Esophagus squamous epithelium (tissue), 5 donors: ENCODE measurements at places on chromosomes 11 and 22.

DNA sequence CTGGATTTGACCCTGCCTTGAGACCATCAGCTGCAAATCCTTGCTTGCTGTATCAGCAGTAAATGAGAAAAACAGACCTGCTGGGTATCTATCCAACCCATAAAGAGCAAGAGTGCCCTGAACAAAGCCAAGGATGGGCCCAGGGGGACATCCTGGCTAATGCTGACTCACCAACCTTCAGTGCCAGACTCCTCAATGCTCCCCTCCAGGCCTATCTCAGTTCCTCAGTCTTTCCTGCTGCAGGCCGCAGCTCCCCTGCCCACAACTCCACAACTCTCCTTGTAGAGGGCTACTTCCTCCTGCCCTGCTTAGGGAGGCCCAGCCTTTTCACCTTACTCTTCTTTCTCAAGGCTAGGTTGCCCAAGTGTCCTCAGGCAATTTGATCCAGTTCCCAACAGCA is 2.6 kb downstream of the LAMTOR1 start:
- no peak for DNase-seq

DNA sequence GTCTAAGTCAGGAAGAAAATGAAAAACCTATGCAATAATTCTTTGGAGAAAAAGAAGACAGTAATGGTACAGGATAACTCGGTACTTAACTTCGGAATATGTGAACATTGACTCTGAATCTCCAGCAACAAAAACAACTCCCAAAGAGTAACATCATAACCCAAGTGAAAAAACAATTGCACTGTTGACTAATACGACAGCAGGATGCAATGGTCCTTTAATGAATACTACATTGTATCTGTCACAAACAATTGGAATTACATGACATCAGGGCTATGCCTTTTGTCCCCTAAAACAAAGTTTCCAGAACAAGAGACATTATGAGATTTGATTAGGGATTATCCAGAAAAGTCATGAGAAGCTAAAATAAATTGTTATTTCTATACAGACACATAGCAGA is 1065.9 kb downstream of the LRRC4C start:
- DNase-seq = no peak

- DNase-seq = no peak
Measured at GRCh38 chr11:43547889-43548381, 132.6 kb upstream of the HSD17B12 start.

- DNase-seq = no peak
Measured at GRCh38 chr11:97702951-97703350, 1313.1 kb downstream of the JRKL start.

DNA sequence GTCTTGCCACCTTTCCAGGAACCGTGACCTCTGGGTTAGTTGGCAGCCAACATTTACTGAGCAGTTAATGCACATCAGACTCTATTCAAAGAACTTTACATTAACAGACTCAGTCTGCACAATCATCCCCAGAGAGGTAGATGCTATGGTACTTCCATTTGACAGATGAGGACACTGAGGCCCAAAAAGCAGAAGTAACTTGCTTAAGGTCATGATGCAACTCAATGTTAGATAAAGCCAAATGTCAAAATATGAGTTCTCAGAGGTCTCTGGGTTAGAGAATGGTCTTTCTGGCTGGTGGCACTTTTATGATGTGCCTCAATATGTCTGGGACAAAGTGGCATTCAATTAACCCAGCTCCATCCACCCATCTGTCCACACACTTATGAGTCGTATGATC is 450.0 kb downstream of the MIAT start:
- no peak for DNase-seq
